COR-L47 (cell line): ENCODE measurements at places on chromosomes 2 and 18.

- no peak for DNase-seq
Measured at GRCh38 chr2:62525549-62526269, 19.7 kb upstream of the TMEM17 start.

DNA sequence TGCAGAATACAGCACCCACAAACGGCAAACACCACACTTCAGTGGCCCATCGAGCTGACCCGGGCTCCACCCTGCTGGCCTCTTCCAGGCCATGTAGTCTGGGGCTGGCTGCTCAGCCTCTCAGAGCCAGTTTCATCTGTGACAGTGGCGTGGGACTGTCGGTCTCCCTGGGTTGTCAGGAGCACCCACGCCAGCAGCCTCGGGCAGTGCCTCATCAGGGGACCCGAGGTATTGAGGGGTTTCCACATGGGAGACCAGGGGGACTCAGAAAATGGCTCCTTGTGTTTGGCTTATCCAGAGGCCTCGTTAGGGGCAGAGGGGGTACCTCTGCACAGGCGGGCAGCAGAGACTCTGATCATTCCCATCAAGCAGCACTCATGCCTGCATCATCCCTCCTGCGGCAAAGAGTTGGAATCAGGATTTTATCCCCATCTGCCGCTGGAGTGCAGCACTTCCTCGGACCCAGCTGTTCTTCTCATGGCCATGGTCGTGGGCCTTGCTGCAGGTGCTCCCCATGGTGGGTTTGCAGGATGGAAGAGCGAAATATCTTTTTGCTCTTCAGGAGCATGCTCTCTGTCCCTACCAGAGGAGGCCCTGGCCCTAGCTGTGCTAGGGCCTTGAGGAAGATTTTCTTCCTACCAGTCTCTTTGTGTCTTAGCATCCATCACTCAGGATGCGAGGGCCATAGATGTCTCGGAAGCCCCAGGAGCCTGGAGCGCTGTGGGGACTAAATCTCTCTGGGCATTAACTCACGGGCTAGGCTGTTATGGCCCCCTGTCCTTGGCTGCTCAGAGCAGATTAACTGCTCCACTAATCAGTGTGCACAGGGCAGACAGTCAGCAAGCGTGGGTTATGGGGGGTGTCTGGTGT is 100.8 kb downstream of the CLIP4 start:
- DNase-seq, result no peak

DNA sequence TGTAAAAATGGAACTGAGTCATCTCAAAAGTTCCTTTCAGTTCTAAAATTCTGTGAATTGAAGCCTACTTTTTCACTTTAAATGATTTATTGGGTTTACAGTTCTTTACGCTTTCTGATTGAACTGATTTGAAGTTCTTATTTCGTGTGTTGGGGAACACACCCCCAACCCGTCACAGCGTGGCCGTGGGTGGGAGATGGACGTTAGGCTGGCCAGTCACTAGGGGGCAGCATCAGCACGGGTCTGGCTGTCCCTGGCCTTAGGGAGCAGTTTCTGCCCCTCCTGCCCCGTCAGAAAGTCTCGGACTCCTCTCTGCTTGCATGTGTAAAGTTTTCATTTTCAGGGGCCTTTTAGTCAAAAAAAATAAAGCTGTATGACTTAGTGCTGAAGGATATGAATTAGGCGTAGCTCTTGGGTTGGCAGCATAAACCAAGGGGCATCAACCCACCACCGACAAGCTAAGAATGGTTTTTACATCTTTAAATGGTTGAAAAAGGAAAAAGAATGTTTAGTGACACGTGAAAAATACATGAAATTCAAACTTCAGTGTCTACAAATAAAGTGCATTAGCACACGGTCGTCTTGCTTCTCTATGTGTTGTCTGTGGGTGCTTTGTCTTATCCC is 63.4 kb downstream of the ZCCHC2 start:
- peak; percentile 76 for DNase-seq

DNA sequence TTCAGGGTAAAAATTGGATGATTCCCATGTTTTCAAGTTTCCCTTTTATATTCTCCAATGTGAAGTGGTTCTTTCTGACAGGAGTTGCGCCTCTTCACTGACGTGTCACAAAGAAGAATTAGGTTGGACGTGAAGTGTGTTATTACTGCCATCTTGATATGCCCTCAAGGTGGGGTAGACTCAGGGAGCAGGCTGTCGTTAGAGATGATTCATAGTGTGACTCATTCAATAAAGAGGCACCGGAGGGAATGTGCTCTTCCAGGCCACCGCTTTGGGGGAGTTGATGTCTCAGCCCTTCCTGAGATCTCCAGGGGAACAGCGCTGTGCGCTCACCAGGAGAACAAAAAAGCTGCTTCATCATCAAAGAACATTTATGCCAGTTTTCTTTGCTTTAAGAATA is 3.6 kb upstream of the DGKD start:
- no peak for DNase-seq

DNA sequence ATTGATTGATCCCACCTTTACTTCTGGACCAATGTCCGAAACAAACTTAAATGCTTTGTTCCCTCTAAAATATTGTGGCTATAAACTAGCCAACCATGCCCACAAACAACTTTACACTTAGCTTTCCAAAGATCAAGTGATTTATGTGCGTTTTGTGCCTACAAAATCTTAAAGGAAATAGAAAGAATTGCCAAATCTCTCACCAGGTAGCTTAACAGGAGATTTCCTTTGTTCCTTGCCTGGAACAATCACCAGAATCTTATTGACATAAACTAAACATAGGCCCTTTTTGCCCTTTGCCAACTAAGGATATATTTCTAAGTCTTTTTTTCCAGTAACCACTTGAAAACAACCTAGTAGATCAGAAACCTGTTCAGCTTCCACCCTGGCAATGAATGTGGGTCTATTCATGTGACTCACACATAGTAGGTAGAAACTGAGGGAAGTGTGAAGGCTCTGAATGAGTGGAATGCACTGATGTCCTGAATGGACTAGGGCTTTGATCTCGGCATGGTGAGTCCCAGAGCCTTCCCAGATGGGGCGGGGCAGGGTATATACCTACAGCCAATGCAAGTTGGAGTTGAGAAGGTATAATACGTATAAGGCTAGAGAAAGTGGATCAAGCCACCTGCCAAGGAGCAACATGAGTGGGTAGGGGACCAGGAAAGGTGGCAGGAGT is 94.6 kb upstream of the PPP1CB start:
- DNase-seq, result no peak

GRCh38 chr2:100739735-100740432 is 80.1 kb upstream of the NPAS2 start:
- no peak for DNase-seq

DNA sequence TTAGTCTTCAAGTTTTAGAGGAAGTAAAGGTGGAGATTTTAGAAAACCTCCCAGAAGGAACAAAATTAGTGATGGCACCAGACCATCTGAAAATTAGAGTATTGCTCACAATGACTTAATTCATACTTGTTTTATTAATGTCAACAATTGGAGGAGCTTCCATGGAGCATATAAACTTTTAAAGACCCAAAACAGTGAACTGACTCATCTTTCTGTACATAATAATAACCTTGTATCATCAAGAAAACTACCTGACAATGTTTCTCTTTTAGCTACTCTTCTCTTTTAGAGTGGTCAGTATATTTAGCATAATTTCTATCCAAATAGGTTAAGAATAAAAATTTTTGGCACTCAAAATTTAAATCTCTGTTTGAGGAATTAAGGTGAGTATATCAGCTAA is 7.2 kb upstream of the ITGAV start:
- DNase-seq, result no peak

GRCh38 chr2:143264851-143265250 is 135.6 kb downstream of the ARHGAP15 start:
- DNase-seq, result no peak

DNA sequence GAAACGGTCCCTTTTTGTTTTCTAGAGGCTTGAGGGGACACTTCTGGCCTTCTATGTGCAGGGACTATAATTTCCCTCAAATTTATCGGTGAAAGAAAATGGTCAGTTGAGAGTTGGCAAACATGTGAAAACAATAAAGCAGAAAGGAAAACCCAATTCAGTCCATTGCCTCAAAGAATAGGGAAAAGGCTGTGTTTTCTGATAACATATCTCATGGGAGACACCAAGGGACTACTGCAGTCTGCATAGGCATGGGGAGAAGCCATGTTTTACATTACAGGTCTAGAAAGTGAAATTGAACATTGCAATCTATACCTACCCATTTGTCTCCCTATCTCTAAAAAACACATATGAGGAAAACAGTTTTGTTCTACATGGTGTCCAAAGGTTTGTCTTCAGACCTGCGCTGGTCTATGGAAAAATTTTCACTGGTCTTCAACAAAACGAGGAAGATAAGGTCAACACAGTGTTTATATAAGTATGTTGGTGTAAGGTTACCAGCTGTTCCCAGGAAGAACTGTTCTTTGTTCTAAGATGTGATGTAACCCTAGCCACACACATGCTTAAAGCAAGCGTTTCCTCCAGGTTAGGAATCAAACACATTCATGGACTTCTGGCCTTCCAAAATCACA is 179.7 kb downstream of the MREG start:
- DNase-seq, result no peak

DNA sequence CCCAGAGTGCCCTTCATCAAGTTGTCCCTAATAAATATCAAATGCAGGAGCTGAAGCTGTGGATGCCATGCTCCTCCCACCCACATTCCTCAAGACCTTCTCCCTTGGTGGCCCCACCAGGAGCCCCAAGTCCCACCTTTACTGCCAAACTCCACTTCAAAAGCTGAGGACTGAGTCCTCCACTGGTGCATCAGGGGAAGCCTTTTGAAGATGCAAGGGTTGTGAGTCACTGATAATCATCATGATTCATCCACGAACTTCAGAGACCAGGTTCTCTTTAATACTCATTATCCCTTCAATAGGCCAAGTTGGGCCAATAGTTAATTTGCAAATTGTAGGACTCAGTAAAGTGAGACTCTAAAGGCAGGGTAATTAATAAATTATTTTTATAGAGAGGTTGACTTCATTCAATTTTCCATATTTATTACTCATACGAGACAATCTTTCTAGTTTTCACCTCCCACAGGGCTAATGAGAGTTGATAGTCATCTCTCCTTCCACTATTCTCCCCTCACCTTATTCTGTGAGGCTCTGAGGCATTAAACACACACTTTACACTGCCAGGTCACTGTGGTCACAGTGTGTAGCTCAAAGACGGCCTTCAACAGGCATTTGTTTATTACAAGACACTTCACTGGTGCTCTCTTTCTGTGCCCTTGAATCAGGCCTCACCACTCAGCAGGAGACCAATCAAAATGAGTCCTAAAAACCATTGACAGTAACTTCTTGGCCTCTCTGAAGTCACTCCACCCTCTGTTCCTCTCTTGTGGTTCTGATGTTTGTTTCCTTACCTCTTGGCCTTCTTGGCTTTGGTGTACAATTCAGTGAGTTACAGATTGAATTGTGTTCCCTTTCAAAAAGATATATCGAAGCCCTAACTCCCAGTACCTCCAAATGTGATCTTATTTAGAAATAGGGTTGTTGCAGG is 99.9 kb downstream of the TRIB2 start:
- no peak for DNase-seq

- peak; percentile 13 for DNase-seq
Measured at GRCh38 chr2:43171789-43172188, 54.6 kb downstream of the ZFP36L2 start.
